ENCODE measurements at places on chromosomes 6 and 20.

DNA sequence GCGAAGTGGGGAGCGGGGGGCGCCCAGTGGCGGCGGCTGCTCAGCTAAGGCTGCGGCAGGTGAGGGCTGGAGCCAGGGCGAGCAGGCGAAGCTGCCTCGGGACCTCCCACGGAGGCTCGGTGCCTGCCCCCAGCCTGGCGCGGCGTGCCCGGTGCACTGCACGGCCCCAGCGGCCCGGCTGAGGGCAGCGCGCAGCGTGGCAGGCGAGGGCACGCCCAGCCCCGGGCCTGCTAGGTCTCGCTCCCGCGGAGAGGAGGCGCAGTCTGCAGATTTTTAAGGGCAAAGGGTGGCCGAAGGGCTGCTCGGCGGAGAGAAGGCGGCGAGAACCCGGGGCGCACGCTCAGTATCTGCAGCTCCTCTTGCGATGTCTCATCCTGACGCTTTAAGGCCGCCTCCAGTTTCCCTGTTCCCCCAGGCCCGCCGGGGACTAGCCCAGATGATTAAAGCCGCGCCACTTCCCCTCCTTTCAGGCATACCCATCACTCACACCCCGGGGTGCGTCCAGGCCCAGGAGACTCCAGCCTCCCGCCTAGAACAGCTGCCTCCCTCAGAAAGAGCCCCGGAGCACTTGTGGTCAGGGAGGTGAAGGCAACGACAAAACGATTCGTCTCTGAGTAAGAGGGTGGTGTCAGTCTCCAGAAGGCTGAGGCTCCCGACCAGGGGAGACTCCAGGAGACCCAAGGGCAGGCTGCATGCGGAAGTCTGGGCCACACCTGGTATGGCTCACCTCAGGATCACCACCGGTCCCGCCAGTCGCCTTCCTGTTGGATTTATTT is at the start of gene FERMT1:
Gene FERMT1, minus strand, starts transcription at position 158 of the 776 bp plus-strand sequence. CDS start 3,476 bp downstream, outside the sequence.
- peak; percentile 81 for DNase-seq

GRCh38 chr6:816510-817084 is 123.7 kb upstream of the EXOC2 start:
- no peak for DNase-seq

- peak; percentile 56 for DNase-seq
These were observed 36.1 kb downstream of the NCOA7 start for GRCh38 chr6:125826695-125827463.

- no peak for DNase-seq
These were observed 97.6 kb upstream of the DEFB112 start for GRCh38 chr6:50147371-50147770.

DNA sequence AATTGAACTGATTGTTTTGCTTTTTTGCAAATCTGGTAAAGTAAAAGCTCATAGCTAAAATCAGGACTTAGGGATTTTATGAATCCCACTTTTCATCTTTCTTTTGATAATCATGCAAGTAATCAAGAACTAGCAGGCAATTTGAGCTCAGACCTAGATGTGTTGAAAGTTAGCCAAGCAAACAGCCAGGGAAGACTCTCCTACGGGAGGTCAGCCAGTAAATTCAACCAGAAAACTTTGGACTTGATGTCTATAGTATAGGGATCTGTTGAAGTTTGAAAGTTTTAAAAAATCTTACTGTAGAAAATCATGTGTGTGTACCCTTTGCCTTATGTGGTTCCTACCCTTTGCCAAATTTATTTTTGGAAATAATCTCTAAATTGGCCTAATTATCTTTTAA is 95.0 kb upstream of the TPD52L1 start:
- DNase-seq: no peak

DNA sequence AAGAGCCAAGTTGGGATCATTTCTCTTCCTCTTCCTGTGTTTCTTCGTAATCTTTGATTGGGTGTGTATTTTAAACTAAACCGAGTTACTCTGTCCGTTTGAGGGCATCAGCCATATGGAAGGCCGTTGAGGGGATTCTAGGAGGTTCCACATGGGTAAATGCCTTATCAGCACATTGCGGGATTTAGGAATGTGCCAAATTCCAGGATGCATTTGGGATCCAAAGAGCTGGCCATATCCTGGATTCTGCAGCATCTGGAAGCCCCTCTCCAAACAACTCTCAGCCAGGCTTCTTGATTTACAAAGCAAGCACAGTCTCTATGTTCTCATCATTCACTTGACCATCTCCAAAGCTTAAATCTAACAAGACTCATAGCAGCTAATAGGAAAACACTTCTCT is 67.6 kb upstream of the RIN2 start:
- no peak for DNase-seq

- DNase-seq: no peak
These were observed 209.0 kb downstream of the LRFN2 start for GRCh38 chr6:40378071-40378724.

- DNase-seq: no peak
These were observed 15.1 kb upstream of the MPC1 start for GRCh38 chr6:166397849-166398248.

DNA sequence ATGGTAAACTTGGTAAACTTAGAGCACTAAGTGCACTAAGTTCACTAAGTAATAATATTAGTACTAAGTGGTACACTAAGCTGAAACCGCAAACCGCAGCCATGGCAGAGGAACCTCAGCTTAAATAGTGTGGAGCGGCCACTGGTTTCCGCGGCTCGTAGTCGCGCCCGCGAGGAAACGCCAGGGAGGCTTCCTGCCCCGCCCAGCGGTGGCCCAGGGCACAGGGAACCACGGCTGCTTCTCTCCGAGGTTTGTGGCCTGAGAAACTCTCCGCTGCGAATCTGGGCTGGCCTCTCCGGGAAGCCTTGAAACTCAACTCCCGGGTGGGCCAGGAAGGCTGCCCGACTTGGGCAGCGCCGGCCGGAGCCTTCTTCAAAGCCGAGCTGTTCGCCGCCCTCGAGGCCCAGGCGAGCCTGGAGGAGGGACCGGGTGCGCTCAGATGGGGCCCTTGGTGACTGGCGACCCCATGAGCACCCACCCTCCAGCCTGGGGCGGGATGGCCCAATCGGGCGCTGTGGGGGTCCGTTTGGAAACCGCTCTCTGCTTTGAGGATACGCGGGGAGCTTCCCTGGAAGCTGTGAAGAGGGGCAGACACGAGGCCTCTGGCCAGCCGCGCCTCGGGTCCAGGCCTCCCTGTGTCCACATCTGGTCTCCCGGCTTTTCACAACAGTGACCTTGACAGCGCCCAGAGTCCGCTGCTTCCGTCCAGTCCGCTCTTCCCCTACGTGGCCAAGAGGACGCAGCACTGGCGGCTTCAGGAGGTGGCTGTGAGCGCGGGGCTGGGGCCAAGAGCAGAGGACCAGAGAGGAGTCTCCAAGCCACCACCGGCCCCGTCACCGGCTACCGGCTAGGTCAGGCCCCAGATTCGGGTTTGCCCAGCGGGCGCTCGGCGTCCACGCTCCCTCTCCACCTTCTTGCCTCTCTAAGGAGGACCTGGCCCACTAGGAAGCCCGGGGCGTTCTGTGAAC is 25.4 kb upstream of the HLA-E start:
- DNase-seq: peak; percentile 47

DNA sequence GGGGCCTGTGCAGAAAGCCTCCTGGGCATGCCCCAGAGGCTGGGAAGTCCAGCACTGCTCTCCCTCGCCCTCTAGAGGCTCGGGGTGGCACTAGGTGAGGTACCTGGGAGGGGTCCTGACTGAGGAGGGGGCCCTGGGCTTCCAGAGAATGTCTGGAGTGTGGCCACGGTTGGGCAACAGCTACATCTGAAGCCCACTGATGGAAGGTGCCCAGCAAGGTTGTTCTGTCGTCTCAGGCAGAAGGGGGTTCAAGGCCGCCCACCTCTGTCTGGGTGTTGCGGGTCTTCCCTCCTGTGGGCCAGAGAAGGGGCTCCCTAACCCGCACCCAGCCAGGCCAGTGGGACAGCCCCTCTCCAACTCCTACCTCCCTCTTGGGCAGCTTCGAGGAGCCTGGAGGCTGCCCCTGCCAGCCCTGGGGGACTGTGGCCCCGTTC is 11.4 kb upstream of the VEGFA start:
- no peak for DNase-seq

DNA sequence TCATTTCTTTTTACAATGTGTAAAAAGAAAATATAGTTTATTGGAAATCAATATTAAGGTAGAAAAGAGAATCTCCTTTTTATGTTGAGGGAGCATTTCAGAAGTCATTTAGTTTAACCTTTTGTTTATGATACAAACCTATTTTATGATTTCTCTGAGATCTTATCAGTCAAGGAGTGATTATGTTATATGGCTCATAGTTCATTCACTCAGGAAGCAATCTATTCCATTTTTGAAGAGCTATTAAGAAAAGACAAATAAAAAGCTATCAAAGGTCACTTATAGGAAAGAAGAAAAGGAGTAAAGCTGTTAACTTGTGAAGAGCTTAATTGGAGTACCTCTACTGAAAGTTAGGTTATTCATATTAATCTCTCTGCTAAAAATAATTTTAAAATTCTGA is 526.6 kb upstream of the JAG1 start:
- no peak for DNase-seq

DNA sequence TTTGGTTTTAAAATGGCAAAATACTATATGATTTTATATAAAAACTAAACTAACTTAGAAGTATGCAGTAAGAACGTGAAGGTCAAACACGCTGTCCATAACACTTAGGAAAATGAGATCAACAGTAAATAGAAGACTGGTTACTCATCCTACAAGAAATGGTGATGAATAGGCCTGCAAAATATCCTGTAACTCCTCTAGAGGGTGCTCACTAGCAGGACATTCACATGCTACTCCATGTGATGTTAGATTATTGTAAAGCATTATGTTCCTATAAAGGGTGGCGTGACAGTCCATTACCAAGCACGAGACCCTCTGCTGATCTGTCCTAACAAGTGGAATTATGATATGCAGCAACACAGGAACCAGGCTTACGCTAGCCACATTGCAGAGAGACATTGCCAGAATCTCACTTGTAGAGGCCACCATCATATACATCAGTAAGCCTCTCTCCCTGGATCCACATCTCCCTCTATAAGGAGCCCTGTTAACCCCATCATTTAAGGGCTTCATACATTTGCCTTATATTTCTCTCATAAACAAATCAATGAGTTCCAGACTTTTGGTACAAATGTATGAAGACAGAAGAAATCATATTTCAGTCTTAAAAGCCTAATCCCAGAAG is 18.0 kb upstream of the DEFB129 start:
- DNase-seq: no peak

DNA sequence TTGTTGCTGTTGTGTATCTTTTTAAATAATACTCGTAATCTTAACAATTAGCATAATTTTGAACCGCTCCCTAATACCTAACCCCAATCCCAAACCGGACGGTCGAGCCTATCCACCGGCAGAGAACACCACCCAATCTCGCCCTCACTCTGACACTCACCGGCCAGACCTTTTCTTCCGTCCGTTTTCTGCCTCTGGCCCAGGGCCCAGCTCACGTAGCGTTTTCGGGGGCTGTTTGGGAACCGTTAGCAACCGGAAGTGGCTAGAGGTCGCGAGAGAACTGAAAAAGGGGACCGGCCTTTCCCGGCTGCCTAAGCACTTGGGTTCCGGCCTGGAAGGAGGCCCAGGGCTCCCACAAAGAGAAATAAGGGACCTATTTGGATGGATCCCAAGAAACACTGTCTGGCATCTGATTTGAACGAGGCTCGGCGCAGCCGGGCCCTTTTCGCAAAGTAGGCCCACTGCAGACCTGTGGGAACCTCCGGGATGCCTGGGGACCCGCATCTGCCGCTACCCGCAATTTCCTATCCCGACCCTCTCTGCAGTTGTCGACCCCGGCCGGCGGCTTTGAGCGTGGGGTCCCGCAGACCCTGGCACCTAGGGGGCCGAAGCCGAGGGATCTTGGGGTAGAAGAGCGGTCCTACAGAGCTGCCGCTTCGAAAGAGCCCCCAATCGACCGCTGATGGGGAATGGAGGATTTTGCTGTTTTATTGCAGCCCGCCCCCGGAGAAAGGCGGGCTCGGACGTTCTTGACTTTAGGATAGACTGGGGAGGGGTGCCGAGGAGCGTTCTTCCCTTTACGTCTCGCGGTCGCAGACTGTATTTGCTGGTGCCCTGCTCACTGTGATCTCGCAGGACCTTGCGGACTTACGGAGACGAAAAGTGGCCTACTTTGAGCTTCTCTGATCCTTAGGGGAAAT is 4.8 kb upstream of the ZKSCAN8 start:
- DNase-seq: peak; percentile 95

DNA sequence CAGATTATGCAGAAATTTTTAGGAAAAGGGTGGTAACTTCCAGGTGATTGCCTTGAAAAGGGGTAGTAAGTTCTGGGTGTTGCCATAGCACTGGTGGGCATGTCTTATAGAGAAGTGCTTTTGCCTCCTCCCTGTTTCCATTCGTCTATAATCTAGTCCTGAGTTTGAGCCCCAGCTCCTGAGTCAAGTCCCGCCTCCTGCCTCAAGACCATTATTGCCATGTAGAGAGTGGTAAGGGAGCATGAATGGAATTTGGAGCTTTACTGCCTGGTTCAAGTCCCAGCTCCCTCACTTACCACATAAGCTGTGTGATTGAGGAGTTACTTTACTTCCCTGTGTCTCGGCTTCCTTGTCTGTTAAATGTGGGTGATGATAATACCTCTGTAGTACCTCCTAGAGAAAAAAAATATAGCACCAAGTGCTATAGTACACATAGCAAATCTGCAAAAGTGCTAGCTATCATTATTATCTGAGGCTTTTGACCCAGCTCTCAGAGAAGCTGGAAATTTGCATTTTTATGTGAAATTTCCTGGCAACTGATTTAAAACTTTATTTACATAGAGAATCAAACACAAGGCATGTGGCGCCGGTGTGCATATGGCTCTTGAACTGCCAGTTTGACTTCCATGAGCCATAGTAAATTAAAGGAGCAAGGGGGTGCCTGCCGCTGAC is 36.0 kb downstream of the TGM6 start:
- no peak for DNase-seq

DNA sequence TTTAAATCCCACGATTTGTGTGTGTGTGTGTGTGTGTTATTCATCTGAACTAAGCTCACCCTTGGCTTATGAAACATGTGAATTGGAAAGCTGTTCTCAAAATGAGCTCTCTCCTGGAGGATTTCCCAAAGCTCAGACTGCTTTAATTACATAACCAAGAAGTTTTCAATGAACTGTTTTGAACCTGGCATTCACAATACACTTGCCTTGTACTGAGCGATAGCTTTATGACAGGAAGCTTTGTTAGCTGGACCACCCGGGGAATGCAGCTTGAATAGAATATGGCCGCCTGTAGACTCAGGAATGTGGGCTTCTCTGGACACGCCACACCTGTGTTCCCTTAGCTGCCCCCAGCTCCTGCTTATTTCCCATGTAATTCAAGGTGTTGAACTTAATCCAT is 71.4 kb upstream of the PREP start:
- DNase-seq: no peak

- DNase-seq: no peak
These were observed 43.9 kb downstream of the RBM38 start for GRCh38 chr20:57435105-57435497.

- no peak for DNase-seq
These were observed 48.3 kb downstream of the TBXT start for GRCh38 chr6:166119116-166119911.

GRCh38 chr20:59333260-59333845 is 32.9 kb downstream of the EDN3 start:
- DNase-seq: no peak
